Small intestine (tissue), 16 donors: ENCODE measurements at places on chromosomes 5 and 9. TPM values are rescaled to one million over a fixed set of nuclear protein-coding genes. Genes with fewer than 3 reads are reported as not detected.
A peak's percentile ranks its signal among the peaks of the same experiment; 100 is the strongest.

DNA sequence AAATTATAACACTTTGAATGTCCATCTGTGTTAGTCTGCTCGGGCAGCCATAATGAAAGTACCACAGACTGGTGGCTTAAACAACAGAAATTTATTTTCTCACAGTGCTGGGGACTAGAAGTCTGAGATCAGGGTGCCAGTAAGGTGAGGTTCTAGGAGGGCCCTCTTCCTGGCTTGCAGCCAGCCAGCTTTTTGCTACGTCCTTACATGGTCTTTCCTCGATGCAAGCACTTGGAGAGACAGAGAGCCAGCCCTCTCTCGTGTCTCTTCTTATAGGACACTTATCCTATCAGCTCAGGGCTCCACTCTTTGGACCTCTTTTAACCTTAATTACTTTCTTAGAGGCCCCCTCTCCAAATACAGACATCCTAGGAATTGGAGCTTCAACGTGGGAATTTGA is 351.8 kb downstream of the SPOCK1 start:
- DNase-seq = no peak

GRCh38 chr5:177430140-177430951 is 3.9 kb downstream of the GRK6 start:
- DNase-seq = no peak

DNA sequence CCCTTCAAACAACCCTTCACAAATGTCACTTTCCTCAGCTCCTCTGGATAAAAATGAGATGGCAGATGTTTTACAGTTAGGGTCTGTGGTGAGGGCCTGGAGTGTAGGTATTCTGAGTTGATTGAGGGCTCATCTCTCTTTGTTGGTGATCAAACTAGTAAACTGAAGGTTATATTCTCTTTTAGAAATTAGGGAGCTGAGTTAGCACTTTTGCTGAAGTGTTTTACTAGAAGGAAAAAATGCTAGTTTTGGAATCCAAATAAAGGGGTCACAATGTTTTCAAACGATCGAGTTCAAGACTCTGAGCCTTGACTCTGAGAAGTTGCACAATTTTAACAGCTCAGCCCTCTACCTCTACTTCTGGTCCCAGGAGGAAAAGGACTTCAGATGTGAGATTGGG is 23.4 kb downstream of the RHOBTB3 start:
- no peak for DNase-seq

GRCh38 chr5:160262151-160263074 is 33.1 kb downstream of the FABP6 start:
- peak; percentile 78 for DNase-seq

DNA sequence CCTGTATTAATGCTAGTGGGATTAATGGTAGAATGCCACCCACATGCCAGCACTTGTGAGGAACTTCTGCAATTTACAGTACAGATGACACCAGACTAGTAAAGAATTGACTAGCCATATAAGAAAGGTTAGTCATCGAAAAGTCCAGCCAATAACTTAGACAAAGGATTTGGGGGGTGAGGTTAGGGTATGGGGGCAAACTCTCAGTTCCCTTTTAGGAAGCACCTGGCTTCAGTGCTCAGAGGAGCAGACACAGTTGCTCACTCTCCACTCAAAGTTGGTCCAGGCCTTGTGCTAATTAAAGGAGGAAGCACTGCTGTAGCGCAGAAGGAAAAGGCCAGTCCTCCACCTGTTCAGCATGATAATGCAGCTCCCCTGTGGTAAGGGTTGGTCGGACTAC is 25.2 kb downstream of the TGFBR1 start:
- no peak for DNase-seq

DNA sequence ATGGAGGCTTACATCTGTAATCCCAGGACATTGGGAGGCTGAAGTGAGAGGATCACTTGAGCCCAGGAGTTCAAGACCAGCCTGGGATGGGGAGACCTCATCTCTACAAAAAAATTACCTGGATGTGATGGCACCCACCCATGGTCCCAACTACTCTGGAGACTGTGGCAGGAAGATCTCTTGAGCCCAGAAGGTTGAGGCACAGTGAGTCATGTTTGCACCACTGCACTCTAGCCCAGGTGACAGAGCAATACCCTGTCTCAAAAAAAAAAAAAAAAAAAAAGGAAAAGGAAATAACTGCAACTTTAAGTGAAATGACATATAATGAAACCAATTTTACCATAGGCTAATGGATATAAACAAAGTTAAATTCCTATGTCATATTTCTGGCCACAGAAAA is 152.1 kb upstream of the DHFR start:
- DNase-seq = no peak

DNA sequence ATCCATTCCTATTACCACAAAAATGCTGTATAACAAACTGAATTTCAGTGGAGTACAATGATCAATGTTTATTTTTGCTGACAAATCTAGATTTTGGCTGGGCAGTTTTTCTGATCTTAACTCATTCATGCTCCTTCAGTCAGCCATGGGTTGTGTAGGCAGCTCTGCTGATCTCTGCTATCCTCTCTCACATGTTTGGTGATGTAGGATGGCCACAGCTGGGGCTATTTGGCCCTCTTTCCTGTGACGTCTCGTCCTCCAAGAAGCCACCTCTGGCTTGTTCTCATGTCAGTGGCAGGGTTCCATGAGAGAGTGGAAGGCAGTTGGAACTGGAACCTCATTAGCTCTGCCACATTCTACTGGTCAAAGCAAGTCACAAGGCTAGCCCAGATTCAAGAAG is 8.9 kb downstream of the NLN start:
- DNase-seq = no peak

DNA sequence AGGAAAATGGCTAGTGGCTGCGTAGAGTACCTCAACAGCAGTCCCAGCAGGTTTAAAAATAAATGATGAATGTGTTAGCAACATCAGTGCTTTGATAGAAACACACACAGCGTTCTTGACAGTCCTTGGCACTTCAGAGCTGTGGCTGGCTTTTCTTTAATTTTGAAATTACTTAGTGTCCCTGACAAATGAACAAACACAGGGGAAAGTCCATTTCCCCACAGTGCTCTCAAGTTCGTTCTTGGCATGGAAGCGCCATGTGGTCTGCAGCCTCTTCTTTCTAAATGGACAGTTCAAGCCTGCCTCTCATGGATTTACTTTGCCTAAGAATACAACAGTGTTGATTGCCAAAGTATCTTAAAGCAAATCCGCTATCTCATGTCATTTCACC is 102.2 kb downstream of the ADAMTS12 start:
- no peak for DNase-seq

DNA sequence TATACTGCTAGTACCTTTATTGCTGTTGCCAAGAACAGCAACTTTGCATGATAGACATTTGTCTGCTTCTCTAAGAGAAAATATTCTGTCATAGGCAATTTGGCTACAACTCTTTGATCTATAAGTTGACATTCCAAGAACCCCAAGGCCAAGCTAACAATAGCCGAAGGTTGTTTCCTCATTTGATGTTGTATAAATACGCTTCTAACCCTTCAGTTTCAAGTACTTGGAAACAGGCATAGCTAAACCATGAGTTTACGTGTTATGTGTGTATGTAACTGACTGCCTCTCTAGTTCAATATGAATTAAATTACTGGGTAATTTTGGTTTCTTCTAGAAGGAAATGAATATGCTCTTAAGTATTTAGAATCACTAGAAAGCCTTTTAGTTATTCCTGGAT is 1034.0 kb downstream of the TLE4 start:
- DNase-seq = no peak

- DNase-seq = no peak
Measured at GRCh38 chr5:59609501-59610265, 283.8 kb downstream of the PDE4D start.

DNA sequence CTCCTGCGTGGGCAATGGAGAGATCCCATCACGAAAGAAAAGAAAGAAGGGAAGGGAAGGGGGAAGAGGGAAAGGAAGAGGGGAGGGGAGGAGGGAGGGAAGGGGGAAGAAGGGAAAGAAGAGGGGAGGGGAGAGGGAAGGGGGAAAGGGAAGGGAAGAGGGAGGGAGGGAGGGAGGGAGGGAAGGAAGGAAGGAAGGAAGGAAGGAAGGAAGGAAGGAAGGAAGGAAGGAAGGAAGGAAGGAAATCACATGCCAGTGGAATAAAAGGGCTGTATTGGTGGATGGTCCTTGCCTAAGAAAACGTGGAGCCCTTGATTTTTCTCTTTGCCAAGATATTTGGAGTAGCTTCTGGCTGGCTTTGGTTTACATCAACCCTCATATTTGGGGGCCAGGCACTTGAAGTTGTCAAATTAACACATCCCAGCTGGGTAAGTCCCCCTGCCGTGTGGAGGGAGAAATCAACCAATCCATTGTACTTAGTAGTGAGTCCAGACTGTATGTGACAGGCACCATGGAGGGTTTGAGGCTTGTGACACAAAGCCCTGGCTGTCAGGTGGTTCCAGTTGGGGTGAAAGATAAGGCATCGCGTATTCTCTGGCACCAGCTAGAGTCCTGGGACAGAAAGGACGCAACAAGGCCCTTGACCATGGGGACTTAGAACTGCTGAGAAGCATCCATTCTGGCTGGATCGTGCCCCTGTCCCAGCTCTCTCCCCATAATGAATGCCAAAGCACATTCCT is 23.7 kb downstream of the IDNK start:
- no peak for DNase-seq

- DNase-seq = no peak
Measured at GRCh38 chr5:6705088-6705487, 8.1 kb upstream of the TENT4A start.

GRCh38 chr5:83363111-83363885 is 108.2 kb upstream of the VCAN start:
- no peak for DNase-seq

DNA sequence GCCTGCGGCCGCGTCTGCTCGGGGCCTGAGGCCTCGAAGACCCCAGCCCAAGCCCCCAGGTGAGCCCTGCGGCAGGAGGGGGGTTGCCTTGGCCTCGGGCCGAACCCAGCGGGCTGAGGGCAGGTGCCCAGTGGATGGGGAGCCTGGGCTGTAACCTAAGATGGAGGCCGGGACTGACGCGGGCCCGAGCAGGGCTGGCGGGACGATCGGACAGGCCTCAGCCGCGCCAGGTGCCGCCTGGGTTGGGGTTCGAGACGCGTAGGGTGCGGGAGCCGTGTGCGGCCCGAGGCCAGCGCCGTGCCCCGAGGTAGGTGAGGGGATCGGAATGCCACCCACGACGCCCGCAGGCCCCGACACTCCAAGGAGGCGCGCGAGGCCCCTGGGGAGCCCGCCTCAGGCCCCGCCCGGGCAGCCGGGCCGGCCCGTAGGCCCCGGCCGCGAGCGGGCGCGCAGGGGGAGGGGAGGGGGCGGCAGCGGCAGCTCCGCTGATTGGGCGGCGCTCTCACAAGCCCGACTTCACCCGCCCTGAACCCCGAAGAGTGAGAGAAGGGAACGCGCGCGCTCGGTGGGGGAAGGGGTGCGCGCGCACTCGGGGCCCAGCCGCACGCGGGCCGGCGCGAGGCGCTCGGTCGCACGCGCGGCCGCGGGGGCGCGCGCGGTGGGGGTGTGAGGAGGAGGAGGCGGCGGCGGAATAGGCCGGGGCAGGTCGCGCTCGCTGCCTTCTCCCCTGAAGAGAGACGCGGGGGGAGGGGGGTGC is at the start of gene NSD1:
Gene NSD1 (plus strand): TSS at position 678 of the 757 bp plus-strand sequence. CDS start 1,331 bp downstream, outside the sequence.
- peak; percentile 98 for DNase-seq

DNA sequence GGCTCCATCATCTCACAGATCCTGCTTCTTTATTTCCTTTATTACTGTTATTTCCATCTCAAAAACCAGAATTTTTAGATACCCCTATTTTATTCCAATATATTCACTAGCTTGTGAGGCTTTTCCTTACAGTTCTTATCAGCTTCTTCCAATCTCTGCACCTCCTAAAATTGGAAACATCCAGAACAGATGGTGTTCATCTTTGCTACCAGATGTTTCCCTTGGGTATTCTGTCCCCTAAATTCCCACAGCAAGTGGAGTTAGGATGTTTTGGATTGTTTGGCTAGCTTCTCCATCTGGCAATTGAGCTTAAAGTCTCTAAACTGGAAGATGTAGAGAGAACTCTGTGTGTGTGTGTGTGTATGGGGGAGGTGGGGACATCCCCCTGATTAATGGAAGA is 580.4 kb downstream of the DTWD2 start:
- DNase-seq = no peak

CNTNAP3B gene
- not detected for polyA plus RNA-seq

F12 gene
- 22.4 TPM for polyA plus RNA-seq

UNC5A gene
- polyA plus RNA-seq = not detected

LAMC3 gene
- polyA plus RNA-seq = 0.25 TPM

LCNL1 gene
- polyA plus RNA-seq = 0.07 TPM

ST8SIA4 gene
- 5.9 TPM for polyA plus RNA-seq

ARHGEF28 gene
- polyA plus RNA-seq = 3.4 TPM

SLC6A3 gene
- 0.30 TPM for polyA plus RNA-seq

SLC35D2 gene
- polyA plus RNA-seq = 79.4 TPM

FCN1 gene
- 1.1 TPM for polyA plus RNA-seq

ITGA2 gene
- 1.8 TPM for polyA plus RNA-seq

MOB3B gene
- polyA plus RNA-seq = 18.1 TPM

ZDHHC11 gene
- polyA plus RNA-seq = 7.8 TPM

NUP188 gene
- 4.9 TPM for polyA plus RNA-seq

PALM2AKAP2 gene
- 2.0 TPM for polyA plus RNA-seq
